ENCODE measurements at places on chromosomes 6 and 20. TPM values are rescaled to one million over a fixed set of nuclear protein-coding genes. Genes with fewer than 3 reads are reported as not detected.

The CD40 gene
- 1.1 TPM for total RNA-seq

GRCh38 chr6:15585760-15586214 is 77.0 kb downstream of the DTNBP1 start:
- no peak for DNase-seq

The BTN1A1 gene
- total RNA-seq = not detected

- DNase-seq = no peak
These were observed 31.4 kb upstream of the FUCA2 start for GRCh38 chr6:143542888-143543287.

DNA sequence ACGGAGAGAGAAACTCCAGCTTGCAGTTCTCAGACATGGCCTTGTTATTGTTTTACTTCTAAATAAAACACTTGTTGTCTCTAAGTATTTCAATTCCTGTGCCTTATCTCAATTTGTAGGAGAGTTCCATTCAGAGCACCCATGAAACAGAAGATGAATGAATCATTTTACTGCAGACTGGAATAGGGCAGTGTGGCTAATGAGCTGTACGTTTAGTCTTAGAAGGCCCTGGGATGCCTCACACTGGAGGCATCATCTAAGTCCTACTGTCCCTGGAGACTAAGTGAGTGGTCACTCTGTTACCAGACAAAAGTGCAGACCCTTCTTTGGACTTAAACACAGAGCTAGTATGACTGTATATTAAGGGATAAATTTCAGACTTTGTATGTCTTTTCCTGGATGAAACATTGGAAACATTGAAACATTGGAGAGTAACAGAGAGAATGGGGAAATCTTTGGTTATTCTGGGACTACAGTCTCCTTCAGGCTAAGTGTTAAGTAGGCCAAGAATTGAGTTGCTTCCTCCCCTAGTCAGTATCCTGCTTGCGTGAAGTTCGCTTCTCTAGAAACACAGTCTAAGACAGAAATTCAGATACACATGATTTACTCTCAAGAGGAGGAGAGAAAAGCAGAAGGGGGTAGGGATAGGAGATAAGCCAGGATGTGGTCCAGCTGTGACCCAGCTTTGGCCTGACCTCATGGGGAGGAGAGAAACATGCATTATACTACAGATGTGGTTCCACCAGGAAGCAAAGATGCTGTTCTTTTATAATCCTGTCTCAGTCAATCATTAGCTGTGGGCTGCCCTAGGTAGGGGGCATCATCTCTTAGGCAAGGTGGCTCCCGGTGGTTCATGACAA is 167.4 kb upstream of the BMP2 start:
- no peak for DNase-seq

The LY6G6D gene
- not detected for total RNA-seq

The SLC22A1 gene
- 0.25 TPM for total RNA-seq

DNA sequence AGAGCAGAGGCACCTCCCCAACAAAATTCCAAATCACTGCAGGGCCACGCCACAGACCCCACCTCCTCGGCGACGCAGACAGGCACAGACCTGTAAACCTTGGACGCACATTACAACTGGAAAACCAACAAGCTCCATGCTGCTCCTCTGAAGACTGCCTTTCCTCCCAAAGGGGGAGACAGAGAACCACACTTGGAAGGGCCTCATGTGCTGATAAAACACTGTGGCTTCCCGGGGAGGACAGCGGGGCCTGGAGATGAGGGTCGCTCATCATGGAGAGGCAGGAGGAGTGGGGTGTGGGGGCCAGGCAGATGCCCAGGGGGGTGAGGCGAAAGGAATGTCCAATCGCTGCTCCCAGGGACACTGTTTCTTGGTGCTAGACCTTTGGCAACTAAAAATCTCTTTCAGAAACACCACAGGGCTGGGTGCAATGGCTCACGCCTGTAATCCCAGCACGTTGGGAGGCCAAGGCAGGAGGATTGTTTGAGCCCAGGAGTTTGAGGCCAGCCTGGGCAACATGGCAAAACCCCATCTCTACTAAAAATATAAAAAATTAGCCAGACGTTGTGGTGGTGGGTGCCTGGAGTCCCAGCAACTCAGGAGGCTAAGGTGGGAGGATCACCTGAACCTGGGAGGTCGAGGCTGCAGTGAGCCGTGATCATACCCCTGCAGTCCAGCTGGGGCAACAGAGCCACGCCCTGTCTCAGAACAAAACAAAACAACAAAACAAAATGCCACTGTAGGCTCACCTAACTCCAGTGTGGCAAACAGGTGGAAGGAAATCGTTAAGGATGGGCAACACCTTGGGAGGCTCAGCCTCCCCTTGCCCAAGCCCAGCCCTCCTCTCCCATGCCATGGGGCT is 53.8 kb downstream of the ABHD12 start:
- no peak for DNase-seq

The CENPQ gene
- 13.9 TPM for total RNA-seq

- DNase-seq = no peak
These were observed 37.1 kb downstream of the GINS1 start for GRCh38 chr20:25444556-25444955.

- no peak for DNase-seq
These were observed 57.2 kb upstream of the HFE start for GRCh38 chr6:26029857-26030653.

The CNBD2 gene
- total RNA-seq = 4.0 TPM

DNA sequence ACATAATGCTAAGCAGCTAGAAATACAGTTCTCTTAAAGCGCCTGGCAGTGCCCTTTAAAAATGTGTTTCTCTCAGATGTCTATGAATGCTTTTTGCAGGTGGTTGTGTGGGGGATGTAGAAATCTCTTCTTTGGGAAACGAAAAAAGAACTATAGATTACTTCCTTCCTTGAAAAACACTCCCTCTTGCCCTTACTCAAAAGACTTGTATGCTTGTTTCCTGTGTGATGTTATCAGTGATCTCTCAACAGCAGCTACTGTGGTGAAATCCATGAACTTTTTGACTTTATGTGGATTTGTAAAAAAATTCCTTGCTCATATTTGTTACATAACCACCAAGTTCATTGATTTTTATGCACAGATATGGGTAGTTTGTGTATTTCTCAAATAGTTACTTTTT is 916.5 kb downstream of the QKI start:
- DNase-seq = no peak

- DNase-seq = no peak
These were observed 8.2 kb downstream of the FAM135A start for GRCh38 chr6:70421509-70421908.

DNA sequence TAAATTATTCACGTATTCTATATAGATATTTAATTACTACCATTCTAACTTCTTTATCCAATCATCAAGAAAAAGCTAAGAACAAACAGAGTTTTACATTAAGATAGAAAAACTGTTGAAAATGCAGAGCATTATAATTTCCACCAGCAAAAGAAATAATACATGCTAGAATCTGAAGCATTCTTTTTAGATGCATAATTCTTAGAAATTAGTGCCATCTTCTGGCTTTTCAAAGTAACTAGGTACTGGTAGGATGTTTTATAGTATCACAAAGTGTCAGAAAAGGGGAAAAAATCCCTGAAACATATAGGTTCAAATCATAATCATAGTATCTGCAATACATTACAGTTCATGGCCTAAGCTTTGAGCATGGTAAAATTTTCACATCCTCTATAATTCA is 178.9 kb downstream of the PHF3 start:
- no peak for DNase-seq

DNA sequence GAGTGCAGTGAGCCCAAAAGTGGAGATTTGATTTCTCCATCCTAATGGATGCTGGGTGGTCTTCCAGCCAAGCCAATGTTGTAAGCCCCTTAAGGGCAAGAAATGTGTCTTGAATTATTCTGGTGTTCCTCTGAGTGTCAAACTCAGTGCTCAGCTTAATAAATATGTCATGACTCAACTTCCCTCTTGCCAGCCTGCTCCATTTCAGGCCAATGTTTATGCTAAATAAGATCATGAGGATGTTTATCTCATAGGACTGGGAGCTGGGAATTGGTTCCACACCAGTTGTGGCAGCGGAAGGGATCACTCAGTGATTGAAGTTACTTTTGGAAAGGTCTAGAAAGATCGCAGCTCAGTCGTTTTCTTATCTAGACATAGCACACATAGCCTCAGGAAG is 90.4 kb upstream of the ISM1 start:
- DNase-seq = no peak

DNA sequence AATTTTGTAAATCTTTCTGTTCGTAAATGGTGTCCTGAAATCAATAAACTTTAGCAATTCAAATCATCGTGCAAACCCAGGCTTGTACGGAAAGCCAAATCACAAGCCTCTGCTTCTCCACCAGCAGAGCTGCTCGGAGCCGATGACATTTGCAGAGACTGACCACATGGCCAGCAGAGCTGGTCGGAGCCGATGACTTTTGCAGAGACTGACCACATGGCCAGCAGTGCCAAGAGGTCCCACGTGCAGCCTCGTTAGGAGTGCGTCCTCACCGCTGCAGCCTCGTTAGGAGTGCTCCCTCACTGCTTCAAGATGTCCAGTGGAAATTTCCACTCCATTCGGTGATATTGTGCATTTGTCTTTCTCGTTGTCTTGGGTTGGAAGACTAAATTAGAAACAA is 28.5 kb downstream of the SMOC2 start:
- no peak for DNase-seq

The UTRN gene
- 143 TPM for total RNA-seq

DNA sequence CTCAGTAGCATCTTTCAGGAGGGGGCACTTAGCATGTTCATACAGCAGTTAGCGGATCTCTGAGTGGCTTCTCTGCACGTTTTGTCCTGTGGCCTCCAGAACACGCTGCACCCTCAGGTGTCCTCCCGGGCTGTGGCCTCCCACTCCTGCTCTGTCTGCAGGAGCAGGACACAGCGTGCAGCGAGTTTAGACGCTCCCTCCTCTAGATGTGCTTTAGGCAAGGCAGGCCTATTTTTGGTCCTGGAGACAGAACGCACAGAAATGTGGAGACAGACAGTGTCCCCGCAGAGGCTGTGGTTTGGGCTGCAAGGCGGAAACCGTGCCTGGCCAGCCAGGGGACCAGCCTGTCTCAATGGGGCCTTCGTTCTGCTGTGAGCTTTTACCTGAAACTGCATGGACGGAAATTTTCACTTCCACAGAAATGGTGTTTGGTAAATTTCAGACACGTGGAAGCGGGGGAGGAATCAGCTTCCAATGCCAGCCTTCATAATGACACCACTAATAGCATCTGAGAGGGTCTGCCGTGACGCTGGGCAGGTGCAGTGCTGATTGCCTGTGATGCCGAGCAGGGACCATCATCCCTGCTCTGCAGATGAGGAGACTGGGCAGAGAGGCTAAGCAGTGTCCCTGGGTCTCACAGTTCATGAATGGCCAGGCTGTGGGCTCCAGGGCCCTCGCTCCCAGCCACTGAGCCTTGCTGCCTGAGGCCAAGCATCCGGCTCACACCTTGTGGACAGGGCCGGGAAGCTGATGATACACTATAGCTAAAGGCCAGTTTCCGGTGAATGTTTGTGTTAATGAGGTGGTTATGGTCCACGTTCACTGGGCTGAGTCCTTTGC is 120.9 kb downstream of the SYCP2 start:
- no peak for DNase-seq

DNA sequence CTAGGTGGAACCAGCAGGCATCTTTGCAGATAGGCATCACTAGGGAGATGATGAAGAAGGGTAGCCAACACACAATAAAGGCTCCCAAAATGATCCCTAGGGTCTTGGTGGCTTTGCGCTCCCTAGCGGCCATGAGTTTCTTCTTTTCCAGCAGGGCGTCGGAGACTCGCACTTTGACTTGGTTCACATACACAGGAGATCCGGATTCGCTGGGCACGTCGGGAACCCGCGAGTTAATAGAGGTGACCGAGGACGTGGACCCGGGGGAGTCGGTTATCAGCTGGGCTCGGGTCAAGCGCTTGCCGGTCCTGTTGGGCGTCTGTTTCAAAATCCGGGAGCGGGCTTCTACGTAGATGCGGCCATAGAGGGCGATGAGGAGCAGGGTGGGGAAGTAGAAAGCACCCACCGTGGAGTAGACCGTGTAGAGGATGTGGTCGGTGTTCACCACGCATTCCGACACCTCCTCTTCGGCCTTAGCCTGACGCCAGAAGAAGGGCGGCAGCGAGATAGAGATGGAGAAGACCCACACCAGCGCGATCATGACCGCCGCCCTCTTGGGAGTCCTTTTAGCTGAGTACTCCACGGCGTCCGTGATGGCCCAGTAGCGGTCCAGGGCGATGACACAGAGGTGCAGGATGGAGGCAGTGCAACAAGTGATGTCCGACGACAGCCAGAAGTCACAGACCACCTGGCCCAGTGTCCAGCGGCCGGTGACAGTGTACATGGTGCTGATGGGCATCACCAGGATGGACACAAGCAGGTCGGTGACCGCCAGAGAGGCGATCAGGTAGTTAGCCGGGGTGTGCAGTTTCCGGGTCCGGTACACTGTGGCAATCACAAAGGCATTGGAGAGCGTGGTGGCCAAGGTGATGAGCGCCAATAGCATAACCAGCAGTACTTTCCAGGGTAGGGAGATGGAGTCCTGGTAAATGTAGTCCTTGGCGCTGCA is 658 bp downstream of the HTR1B start:
- no peak for DNase-seq

GRCh38 chr6:29112135-29112534 is 4.3 kb downstream of the OR2J3 start:
- no peak for DNase-seq

The CNKSR3 gene
- not detected for total RNA-seq

DNA sequence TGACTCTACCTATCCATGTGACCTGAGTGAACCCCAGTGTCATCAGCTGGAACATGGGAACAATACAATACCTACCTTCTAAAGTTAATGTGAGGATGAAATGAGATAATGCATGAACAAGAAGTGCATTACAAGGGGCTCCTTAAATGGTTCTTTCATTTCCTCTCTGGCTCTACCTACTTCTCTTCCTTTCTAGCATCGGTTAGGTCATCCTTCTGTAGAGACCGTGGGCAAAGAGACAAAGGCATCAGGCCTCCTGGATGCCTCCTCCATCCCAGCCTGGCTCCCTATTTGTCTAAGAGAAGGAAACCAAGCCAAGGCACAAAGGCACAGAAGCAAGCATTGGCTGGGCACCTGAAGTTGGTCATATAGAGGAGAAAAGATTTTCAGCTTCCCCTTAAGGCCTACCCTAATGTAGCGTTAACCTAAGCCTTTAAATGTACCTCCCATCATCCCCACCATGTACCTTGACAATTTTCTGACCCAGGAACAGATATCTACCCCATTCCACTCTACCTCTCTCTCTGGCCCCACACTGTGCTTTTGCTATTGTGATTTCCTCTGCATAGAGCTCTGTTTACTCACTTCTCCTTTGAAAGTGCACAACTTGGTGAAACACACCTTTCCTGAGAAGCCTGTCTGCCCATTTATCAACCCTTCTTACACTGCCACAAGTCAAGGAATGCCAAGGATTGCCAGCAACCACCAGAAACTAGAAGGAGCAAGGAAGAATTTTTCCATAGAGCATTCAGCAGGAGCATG is 86.6 kb downstream of the GCLC start:
- no peak for DNase-seq

DNA sequence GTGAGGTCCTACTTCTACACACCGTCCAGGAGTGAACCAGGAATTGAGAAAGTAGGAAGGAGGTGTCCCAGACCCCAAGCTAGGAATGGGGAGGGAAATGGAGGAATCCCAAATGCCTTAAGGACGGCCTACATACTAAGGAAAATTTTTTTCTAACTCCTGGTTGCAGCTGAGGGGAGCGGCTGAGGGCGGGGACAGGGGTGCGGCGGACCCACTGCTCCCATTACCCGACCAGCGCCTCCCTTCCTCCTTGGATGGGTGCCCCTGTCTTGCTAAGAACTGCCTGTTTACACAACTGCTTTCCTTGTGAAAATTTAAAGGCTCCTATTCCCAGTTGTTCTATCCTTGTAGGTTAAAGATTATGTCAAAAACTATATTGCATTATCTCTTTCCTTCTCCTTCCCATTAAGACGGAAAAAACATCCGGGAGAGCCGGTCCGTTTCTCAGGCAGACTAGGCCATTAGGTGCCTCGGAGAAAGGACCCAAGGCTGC is 699 bp upstream of the HSPA1B start:
- DNase-seq = no peak

- no peak for DNase-seq
These were observed 7.7 kb downstream of the NPEPL1 start for GRCh38 chr20:58700121-58700821.

Data from activated CD4-positive, alpha-beta T cell treated with anti-CD3 and anti-CD28 coated beads, Interleukin-2, amount 10 ng/mL, durations not matched to agents 7 days and 5 days (primary cell).